ENCODE measurements at places on chromosomes 5 and 9.

DNA sequence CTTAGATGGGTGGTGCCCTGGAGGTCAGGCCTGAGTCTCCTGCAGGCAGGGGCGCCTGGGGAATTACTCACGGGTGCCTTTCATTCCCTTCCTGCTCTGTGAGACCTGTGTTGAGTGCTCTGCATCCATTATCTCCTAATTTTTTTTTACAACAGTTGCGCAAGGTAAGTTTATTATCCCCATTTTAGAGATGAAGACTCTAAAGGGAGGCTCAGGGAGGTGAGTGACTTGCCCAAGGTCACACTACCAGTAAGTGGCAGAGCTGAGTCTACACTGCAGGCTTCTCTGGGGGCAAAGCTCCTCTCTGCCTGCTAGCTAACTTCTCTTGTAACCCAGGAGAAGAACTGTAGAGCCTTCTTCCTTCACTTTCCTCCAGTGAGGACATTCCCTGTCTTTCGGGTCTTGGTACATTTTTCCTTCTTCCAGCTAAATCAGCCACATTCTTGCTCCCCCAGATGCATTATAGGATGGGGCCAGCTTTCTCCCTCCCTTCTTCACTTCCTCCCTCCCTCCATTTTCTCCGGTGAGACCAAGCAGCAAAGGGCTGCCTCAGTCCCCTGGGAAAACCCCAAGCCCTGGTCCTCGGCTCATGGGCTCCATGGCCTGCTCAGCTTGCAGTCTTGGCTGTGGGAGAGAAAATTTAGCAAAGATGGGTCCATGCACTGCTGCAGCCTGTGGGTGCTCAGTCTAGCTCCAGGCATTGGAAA lies 1.8 kb downstream of the PRR7 start:
- no peak for DNase-seq

- no peak for DNase-seq
Observed at GRCh38 chr5:144131261-144131660, 39.2 kb downstream of the YIPF5 start.

DNA sequence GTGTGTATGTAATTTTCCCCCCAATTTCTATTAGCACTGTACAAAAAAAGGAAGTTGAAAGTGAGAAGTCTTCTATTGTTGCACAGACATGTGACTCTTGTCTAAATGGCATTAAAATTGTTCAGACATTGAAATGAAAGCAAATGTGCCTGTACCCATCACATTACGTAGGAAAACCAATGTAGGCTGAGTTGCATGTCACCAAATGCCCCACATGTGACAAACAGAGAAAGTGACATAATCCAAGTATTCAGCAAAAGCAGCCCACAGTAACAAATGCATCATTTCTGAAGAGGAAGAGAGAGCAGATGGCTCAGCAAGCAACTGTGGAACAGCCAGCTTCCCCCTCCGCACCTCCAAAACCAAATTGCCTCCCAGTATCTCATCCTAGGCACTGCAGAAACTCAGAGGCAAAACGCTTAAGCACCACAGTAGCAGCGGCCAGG lies 161.5 kb upstream of the NR4A3 start:
- DNase-seq, result no peak

DNA sequence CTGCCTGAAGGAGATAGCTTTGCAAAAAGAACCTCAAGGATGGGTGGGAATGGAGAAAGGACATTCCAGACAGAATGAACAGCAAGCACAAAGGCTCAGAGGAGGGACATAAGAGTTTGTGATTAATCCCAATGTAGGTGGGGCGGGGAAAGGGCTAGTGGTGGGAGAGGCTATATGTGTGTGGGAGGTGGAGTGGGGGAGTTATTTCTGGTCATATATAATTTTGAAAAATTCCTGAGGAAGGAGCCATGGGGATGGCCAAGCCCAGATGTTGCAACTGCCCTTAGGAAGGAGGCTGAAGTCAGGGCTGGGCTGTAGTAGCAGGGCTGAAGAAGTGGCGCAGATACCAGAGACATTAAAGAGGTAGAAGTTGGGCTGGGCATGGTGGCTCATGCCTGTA lies 13.4 kb upstream of the CCL27 start:
- no peak for DNase-seq

DNA sequence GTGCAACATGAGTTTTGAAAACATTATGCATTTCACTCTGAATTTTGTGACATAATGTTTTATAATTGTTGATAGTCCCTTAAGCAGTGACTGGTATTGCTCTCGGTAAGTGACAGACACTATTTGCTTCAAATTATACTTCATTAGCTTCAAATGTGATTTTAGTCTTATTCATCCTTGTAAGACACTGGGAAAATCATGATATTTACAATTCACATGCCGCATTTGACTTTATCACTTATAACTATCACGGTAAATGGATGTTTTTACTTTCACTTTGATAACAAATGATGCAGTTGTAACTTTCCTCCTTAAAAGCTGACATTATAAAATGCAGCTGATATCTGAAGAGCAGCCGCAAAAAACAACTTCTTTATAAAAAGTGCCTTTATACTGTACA lies 44.1 kb upstream of the ITGA2 start:
- DNase-seq, result no peak

GRCh38 chr5:15515229-15515628 lies 15.2 kb downstream of the FBXL7 start:
- DNase-seq, result no peak

- DNase-seq, result peak; percentile 7
Observed at GRCh38 chr9:135612981-135613910, 26.1 kb downstream of the GLT6D1 start.

DNA sequence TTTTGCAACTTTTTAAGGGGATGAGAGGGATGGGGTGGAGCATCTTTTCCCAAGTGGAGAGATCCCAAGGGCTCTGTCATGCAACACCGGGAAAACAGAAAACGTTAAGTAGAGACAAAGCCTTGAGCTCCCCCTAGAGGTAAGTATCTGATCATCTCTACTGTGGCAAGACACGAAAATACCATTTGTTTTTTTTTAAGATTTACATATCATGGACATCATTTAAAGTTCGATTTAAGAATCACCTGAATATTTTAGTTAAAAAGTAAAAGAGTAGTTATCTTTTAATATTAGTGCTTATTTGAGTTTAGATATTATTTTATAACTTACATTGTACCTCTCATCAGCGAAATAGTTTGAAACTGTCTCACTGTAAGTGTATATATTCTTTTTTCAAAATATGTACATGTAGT lies 200.4 kb downstream of the LRRC70 start:
- DNase-seq, result peak; percentile 66

GRCh38 chr9:101791938-101792337 lies 53.5 kb upstream of the GRIN3A start:
- DNase-seq, result peak; percentile 51

All from NCI-H345 (cell line).